ENCODE measurements at places on chromosomes 2 and 18.

DNA sequence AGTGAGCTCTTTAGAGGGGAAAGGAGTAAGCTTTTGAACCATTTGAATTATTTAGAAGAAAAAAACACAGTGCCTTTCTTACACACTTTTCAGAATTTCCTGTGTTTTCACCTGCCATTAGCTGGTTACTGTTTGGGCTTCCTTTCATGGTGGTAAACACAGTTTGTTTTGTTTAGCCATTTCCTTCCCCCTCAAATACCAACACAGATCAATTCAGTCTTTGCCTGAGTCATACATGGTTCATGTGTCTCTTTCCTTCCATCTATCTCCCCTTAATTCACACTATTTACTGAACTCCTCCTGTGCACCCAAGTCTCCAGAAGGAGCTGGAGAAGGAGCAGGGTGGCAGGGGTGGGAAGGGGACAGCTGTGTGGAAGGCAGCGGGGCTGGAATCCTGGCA, 45.0 kb downstream of the TCF7L1 start:
- peak; percentile 46 for DNase-seq

DNA sequence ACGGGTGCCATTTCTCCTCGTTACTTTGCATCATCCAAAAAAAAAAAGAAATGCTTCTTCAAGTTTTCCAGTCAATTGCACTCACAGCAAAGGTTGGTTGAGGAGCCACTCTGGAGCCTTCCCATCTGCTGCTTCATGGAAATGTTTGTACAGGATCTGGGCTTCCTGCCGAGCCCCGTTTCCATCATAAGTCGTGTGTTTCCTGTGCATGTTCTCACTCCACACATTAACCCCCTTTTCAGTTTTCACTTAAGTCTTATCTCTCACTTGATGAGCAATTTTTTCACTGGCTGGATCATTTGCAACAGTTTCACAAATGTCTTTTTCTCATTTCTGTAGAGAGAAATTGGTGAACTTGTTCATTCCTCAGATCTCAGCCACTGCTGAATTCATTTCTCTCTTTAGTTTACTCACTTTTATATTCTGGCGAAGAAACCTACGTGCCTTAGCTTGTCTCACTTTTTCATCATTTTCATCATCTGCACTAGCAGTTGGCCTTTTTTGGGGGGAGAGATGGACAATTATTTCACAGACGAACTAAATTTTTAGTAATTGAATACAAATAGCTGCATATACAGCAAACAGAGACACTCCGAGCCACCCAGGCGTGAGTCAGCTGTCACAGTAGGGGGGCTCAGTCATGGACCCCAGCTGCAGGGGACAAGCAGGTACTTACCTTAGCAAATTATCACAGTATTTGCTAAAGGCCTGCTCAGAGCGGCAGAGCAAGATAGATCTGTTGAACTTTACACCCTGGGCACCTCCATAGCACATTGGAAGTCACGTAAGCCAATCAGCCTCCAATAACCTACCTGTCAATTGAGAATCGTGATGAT, 750.8 kb upstream of the ID2 start:
- no peak for DNase-seq

GRCh38 chr2:181814057-181814491, 77.5 kb upstream of the ITPRID2 start:
- DNase-seq, result no peak

- DNase-seq, result no peak
These were observed 98.8 kb upstream of the TAF1B start for GRCh38 chr2:9744256-9745004.

Measured in lung microvascular endothelial cell (primary cell).